ENCODE measurements at places on chromosomes 12 and 14.

- DNase-seq: no peak
Measured at GRCh38 chr14:102606296-102606695, 13.8 kb downstream of the RCOR1 start.

DNA sequence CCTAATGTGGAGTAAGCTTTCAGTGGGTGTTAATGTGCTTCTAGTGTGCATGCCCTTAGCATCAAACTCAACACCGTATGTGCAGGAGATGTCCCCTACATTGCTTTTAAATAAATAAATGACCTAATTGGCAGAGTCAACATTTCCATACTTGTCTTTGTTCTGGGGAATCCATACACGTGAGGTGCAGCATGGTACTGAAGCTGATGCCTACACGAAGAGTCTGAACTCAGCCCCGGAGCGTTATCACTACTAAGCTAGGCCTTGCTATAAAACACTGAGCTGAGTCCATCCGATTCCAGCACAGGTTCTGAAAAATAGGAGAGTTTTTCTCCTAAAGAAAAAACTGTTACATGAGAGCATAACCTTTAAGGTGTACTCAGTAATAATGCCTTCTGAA, 125.0 kb upstream of the DYRK2 start:
- no peak for DNase-seq

GRCh38 chr12:16513231-16513630, 92.7 kb downstream of the LMO3 start:
- DNase-seq: no peak

DNA sequence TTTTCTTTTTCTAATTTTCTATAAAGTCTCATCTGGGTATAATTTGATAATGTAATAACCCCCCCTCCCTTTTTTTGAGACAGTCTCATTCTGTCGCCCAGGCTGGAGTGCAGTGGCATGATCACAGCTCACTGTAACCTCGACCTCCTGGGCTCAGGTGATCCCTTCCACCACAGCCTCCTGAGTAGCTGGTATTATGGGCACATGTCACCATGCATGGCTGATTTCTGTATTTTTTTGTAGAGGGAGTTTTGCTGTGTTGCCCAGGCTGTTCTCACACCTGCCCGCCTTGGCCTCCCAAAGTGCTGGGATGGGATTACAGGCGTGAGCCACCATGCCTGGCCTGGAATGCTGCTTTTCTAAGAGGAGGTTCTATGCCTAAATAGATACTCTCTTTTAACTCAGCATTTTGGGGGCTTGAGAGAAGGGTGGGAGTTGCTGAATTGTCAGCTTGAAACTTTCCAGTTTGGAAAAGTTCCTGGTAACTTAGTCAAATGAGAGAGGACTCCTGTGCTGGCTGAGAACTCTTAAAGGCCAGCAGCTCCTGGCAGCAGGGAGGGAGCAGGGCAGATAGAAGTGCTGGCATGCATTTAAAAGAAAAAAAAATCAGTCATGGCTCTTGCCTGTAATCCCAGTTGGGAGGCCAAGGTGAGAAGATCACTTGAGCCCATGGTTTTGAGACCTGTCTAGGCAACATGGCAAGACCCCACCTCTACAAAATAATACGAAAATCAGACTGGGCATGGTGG, 13.0 kb downstream of the NUDT4 start:
- DNase-seq: no peak
